ENCODE measurements at places on chromosomes 5 and 9.

DNA sequence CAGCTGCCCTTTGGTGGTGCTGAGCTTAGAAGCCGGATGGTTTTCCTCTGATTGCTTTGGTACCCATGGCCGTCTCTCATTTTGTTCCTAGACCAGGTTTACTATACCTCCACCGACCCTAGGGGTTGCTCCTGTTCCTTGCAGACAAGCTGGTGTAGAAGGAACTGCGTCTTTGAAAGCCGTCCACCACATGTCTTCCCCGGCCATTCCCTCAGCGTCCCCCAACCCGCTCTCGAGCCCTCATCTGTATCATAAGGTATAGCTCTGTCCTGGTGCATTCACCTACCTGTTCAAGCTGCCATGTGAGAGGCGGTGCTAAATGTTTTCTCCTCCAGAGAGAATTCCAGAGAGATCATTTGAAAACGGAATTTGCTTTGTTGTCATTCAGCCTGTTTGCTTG lies 39.5 kb downstream of the TENT4A start:
- no peak for DNase-seq

- DNase-seq: no peak
Observed at GRCh38 chr9:33159777-33160127, 7.4 kb downstream of the B4GALT1 start.

GRCh38 chr5:169429044-169429443 lies 128.1 kb upstream of the SLIT3 start:
- no peak for DNase-seq

GRCh38 chr5:157659868-157660660 lies 7.8 kb upstream of the SOX30 start:
- no peak for DNase-seq

DNA sequence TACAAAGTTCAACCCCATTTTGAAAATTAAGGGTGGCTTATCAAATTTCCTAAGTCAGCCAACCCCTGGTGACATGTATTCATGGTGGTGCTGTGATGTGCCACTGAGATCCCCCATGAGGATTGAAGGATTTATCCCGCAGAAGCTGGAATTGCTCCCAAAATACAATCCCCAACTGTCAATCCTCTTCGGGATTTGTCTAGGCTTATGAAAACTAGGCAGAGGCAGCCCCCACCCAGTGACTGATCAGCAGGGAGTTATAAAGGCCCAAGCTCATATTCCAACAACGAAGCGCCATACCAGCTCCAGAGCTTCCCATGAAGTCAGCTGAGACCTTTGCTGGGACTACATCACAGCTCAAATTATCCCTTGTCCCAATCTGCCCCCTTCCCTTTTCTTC lies 316.0 kb downstream of the ENC1 start:
- no peak for DNase-seq

DNA sequence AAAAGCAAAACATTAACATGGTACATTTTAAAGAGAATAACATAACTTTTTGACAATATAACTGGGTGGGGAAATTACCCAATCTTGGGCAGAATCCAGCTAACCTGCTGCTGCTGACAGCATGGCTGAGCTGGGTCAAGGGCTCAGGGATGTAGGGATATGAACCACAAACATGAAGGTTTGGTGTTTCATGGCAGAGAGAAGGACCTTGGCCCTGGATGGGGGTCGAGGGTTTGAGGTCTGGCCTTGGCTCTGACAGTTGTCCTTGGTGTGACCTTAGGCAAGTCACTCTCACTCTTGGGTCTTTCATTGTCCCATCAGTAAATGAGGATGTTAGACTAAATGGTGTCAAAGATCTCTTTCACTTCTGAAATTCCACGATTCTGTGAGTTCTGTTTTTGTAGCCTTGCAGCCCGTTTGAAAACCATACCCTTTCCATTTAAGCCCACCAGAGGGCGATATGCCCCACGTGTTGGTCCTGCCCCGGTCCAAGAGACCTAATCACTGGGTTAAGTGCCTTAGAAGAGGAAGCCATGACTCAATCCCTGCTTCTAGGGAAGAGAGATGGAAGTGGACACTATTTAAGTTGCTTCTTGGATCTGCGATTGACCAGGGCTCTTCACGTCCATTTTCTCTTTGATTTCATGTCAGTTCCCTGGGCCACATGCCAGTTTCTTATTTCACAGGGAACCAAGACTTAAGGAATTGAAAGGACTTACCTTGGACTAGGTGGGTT lies 56.8 kb upstream of the TEX48 start:
- DNase-seq: peak; percentile 57

GRCh38 chr9:98201102-98201501 lies 8.7 kb upstream of the CORO2A start:
- DNase-seq: no peak

DNA sequence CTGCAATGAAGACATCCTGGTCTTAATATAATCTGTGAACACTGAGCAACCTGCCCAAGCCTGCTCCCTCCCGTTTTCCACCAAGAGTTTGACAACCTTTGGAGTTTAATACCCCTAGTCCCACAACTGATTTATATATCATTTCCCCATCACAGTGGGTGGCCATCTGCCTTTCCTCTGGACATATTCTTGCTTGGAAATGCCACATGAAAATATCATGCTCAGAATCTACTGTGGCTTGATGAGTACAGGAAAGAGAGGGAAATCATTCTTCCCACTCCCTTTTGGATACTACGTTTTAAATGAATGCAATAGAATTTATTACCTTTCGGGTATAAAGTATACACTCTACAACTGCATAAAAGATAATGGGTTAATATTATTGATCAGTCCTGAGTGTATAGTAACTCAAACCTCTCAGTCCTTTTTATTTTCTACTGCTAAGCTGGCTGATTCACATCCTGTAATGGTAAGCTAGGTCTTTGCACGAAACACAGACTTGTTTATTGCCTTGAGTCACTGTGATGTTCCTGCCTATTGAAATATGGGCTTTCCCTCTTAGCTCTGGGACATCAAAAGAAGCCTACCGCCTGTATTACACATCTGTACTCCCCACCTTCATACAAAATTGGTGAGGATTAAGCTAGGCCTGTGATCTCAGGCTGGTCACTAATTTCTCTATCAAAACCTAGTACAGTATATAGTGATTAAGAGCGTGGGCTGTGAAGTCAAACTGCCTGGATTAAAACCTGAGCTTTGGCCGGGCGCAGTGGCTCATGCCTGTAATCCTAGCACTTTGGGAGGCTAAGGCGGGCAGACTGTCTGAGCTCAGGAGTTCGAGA lies 67.6 kb upstream of the NR5A1 start:
- DNase-seq: no peak

DNA sequence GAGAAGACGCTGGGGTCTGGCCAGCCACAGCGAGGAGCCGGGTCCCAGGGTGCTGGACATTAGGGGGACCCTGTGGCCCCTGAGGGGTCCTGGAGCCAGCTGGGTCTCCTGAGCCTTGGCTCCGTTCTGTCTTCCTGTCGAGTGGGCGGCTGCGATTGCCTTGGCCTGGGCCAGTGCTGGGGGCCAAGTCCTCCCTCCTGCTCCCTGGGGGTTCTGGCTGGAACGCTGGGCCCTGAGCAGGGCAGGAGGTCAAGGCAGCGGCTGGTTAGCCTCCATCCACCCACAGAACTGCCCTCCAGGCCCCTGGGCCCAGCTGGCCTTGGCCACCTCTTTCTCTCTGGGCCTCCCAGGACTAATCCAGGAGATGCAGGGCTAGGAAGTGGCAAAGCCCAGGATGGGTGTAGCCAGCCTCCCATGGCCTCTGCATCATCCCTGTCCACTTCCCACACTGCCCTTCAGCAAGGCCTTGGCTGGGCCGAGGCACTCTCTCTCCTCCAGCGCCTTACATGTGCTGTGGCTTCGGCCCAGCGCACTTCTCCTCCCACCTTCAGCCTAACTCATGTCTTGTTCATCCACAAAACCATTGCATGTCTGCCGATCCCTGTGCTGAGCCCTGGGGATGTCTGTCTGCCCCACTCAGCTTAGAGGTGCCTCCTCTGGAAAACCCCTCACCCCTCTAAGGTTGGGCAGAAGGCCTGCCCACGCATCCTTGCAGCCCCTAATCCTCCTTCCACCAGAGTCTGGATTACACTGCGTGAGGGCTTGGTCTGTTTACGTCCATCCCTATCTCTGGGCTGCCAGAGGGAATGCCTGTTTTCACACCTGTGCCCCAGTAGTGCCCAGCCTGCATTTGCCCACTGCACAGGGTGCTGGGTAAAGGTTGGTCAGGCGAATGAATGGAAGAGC lies 5.0 kb downstream of the LAMC3 start:
- DNase-seq: no peak

Data from activated T-helper 1 cell treated with Interleukin-2 at 50 U/mL for 16 hours (primary cell).